Activated CD4-positive, alpha-beta T cell treated with anti-CD3 and anti-CD28 coated beads for 36 hours (primary cell): ENCODE measurements at places on chromosomes 5 and 9. TPM values are rescaled to one million over a fixed set of nuclear protein-coding genes. Genes with fewer than 3 reads are reported as not detected.

GRCh38 chr9:5479994-5480694 is 29.8 kb downstream of the CD274 start:
- DNase-seq, result no peak
- H3K27me3 ChIP-seq, result peaks cover 3% of the 10 kb centered on the region
- peaks cover 13% of the 10 kb centered on the region for H3K36me3 ChIP-seq
- peaks cover 17% of the 10 kb centered on the region for H3K4me1 ChIP-seq
- no peak overlapping the region for H3K27ac ChIP-seq

DNA sequence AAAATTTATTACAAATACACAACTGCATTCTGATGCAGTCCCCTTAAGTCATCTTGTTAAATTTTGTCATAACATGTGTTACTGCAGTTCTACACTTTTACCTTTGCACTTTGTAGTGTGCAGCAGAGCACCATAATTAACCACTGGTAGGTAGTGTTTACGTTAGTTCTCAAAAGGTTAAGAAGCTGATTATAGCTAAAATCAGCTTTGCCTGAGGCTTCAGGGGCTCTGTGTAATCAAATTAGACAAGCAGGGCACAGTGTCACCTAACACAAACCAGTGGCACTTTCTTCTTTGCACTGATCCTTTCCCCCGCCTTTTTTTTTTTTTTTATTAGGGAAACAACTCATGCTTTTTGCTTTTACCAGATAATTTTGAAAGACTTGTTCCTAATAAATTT is 26.1 kb downstream of the POU5F2 start:
- no peak overlapping the region for H3K4me3 ChIP-seq
- peaks cover 3% of the 10 kb centered on the region for H3K36me3 ChIP-seq

The FAM221B gene
- not detected for total RNA-seq

The NEURL1B gene
- 0.19 TPM for total RNA-seq

The KLF4 gene
- total RNA-seq, result 0.88 TPM

The MOB3B gene
- total RNA-seq, result 0.80 TPM

The ICE1 gene
- total RNA-seq, result 26.5 TPM

The NR4A3 gene
- total RNA-seq, result 27.5 TPM

DNA sequence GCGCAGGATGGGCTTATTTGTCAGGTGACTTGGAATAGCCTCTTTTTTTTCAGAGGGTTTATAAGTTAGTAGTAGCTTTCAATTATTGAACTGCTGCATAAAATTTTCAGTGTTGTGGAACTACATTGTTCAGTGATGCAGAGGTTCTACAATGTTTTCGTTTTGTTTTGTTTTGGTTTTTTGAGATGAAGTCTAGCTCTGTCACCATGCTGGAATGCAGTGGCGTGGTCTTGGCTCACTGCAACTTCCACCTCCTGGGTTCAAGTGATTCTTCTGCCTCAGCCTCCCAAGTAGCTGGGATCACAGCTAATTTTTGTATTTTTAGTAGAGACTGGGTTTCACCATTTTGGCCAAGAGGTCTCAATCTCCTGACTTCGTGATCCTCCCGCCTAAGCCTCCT is 22.0 kb downstream of the NUP188 start:
- DNase-seq, result no peak
- H3K4me3 ChIP-seq, result no peak overlapping the region
- no peaks in the 10 kb centered on the region for H3K27me3 ChIP-seq
- peaks cover 53% of the 10 kb centered on the region for H3K36me3 ChIP-seq
- no peaks in the 10 kb centered on the region for H3K4me1 ChIP-seq
- no peak overlapping the region for H3K27ac ChIP-seq

GRCh38 chr9:95008151-95008771 is 281.8 kb downstream of the AOPEP start:
- peak; percentile 12 for DNase-seq
- H3K27ac ChIP-seq, result peak overlapping the region; percentile 13
- peaks cover 19% of the 10 kb centered on the region for H3K4me1 ChIP-seq
- H3K4me3 ChIP-seq, result no peak overlapping the region

The NFIB gene
- not detected for total RNA-seq

DNA sequence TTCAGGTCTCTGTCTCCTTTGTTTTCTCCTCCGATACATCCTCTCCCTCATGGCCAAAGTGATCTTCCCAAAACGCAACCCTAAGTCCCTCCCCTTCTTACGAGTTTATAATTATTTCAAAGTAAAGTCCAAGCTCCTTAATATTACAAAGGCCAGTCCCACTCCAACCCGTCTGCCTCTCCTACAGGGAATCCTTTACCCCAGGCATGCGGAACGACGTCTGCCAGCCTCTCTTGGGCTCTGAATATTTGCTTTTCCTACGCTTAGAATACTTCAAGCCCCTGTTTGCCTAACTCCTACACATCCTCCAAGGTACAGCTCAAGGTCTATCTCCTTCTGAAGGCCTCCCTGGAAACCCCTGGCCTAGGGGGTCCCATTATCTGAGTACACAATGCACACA is 246.4 kb downstream of the SLIT3 start:
- H3K4me1 ChIP-seq, result no peaks in the 10 kb centered on the region
- DNase-seq, result no peak
- no peak overlapping the region for H3K4me3 ChIP-seq
- peaks cover 10% of the 10 kb centered on the region for H3K27me3 ChIP-seq
- H3K36me3 ChIP-seq, result no peaks in the 10 kb centered on the region

DNA sequence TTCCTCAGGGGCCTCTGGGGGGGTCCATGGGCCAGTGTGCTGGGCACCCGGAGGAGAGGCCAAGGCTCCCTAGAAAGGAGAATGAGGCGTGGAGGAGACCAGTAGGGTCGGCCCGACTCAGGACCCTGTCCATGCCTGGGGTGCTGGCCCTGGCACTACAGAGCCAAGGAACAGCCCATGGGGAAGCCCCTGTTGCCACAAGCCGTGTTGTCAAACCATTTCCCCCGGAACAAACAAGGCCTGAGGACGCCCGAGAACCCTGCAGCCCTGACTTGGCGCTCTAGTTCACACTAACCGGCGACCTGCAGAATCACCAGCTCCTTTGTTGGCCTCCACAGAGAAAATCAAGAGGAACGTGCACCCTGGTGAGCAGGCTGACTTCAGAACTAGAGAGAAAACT is 41.6 kb upstream of the SLC12A7 start:
- H3K4me1 ChIP-seq, result peaks cover 2% of the 10 kb centered on the region
- no peak for DNase-seq
- no peak overlapping the region for H3K4me3 ChIP-seq
- H3K36me3 ChIP-seq, result peaks cover 1% of the 10 kb centered on the region

The RNF183 gene
- total RNA-seq, result 0.64 TPM

GRCh38 chr5:60333005-60333571 is 366.9 kb downstream of the DEPDC1B start:
- no peaks in the 10 kb centered on the region for H3K36me3 ChIP-seq
- no peaks in the 10 kb centered on the region for H3K27me3 ChIP-seq
- no peak for DNase-seq
- no peak overlapping the region for H3K4me3 ChIP-seq
- H3K4me1 ChIP-seq, result no peaks in the 10 kb centered on the region

DNA sequence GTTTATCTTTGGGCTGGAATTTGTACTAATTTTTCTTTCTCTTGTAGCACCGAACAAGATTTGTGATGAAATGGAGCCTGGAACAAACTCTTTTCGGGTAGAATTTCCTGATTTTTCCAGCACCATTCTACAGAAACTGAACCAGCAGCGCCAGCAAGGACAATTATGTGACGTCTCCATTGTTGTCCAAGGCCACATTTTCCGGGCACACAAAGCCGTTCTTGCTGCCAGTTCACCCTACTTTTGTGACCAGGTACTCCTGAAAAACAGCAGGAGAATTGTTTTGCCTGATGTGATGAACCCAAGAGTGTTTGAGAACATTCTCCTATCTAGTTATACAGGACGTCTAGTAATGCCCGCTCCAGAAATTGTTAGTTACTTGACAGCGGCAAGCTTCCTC is 27.6 kb downstream of the ZBTB43 start:
- DNase-seq, result no peak
- peaks cover 38% of the 10 kb centered on the region for H3K36me3 ChIP-seq
- H3K4me3 ChIP-seq, result no peak overlapping the region

DNA sequence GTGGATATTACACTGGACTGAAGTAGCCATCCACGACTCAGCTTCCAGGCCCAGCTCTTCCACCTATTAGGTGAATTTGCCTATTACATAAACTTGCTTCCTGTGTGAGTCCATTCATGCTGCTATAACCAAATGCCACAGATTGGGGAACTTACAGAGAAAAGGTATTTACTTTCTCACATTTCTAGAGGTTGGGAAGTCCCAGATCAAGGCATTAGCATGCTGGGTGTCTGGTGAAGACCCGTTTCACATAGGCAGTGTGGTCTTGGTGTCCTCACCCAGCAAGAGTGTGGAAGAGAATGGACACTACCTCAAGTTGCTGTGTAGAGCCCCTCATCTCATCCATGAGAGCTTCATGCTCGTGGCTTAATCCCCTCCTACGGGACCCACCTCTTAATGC is 282.6 kb downstream of the IRX1 start:
- no peaks in the 10 kb centered on the region for H3K36me3 ChIP-seq
- no peak for DNase-seq
- H3K27me3 ChIP-seq, result no peaks in the 10 kb centered on the region
- H3K4me3 ChIP-seq, result no peak overlapping the region
- H3K4me1 ChIP-seq, result no peaks in the 10 kb centered on the region
- H3K27ac ChIP-seq, result no peak overlapping the region
